ENCODE measurements at places on chromosomes 5 and 9. TPM values are rescaled to one million over a fixed set of nuclear protein-coding genes. Genes with fewer than 3 reads are reported as not detected.

The TTC23L gene
- not detected for polyA plus RNA-seq

The ANKRD31 gene
- polyA plus RNA-seq: 0.51 TPM

The TIGD6 gene
- 2.5 TPM for polyA plus RNA-seq

The FANCG gene
- 14.7 TPM for polyA plus RNA-seq

The OR1J2 gene
- not detected for polyA plus RNA-seq

The FGF1 gene
- 0.56 TPM for polyA plus RNA-seq

The C5orf52 gene
- polyA plus RNA-seq: not detected

The GARNL3 gene
- 3.5 TPM for polyA plus RNA-seq

The MAN1B1 gene
- polyA plus RNA-seq: 42.3 TPM

The ZNF622 gene
- polyA plus RNA-seq: 16.6 TPM

The DMRT2 gene
- 0.14 TPM for polyA plus RNA-seq

The CCDC192 gene
- not detected for polyA plus RNA-seq

The ORM2 gene
- 0.12 TPM for polyA plus RNA-seq

The GRM6 gene
- not detected for polyA plus RNA-seq

The BTNL3 gene
- 0.06 TPM for polyA plus RNA-seq

The DBN1 gene
- polyA plus RNA-seq: 24.7 TPM

The HCN1 gene
- polyA plus RNA-seq: not detected

The SH3RF2 gene
- polyA plus RNA-seq: 43.2 TPM

The GLRA1 gene
- polyA plus RNA-seq: not detected

The IGFBPL1 gene
- polyA plus RNA-seq: 0.02 TPM

The DAB2IP gene
- 26.4 TPM for polyA plus RNA-seq

The FOXI1 gene
- polyA plus RNA-seq: not detected

The CDH9 gene
- polyA plus RNA-seq: not detected

The SLC27A4 gene
- polyA plus RNA-seq: 69.2 TPM

The BSPRY gene
- 27.5 TPM for polyA plus RNA-seq

The PDGFRB gene
- polyA plus RNA-seq: 7.9 TPM

The PGM5 gene
- polyA plus RNA-seq: 36.2 TPM

The F2R gene
- polyA plus RNA-seq: 0.45 TPM

The ZNF618 gene
- 0.56 TPM for polyA plus RNA-seq

The TYRP1 gene
- 0.27 TPM for polyA plus RNA-seq

The IL9 gene
- not detected for polyA plus RNA-seq

The LHX6 gene
- polyA plus RNA-seq: 1.0 TPM

The RASGRF2 gene
- polyA plus RNA-seq: 0.69 TPM

The CDHR2 gene
- polyA plus RNA-seq: 0.08 TPM

The CCL28 gene
- polyA plus RNA-seq: 2.2 TPM

The DAPK1 gene
- polyA plus RNA-seq: 2.9 TPM

The NRG2 gene
- polyA plus RNA-seq: 1.8 TPM

The BARHL1 gene
- polyA plus RNA-seq: not detected

The UAP1L1 gene
- 3.8 TPM for polyA plus RNA-seq

The PPP6C gene
- polyA plus RNA-seq: 22.7 TPM

The SHOC1 gene
- polyA plus RNA-seq: 0.06 TPM

The RNF224 gene
- polyA plus RNA-seq: 5.5 TPM

The PPP3R2 gene
- polyA plus RNA-seq: not detected

The FRMD3 gene
- 0.26 TPM for polyA plus RNA-seq

The CORO2A gene
- 9.0 TPM for polyA plus RNA-seq

The NDUFAF2 gene
- 40.6 TPM for polyA plus RNA-seq

The CDC20B gene
- not detected for polyA plus RNA-seq

The CARTPT gene
- not detected for polyA plus RNA-seq

The STKLD1 gene
- polyA plus RNA-seq: 1.3 TPM

The SIT1 gene
- polyA plus RNA-seq: 0.88 TPM

The LURAP1L gene
- polyA plus RNA-seq: 1.9 TPM

The CCNJL gene
- polyA plus RNA-seq: 0.59 TPM

The PTGDS gene
- polyA plus RNA-seq: 42.3 TPM

The SARDH gene
- 0.20 TPM for polyA plus RNA-seq

The ACSL6 gene
- polyA plus RNA-seq: 0.29 TPM

The SPINK4 gene
- not detected for polyA plus RNA-seq

The S100Z gene
- not detected for polyA plus RNA-seq

The CDKN2B-AS1 gene
- polyA plus RNA-seq: 0.28 TPM

The SPATA31A3 gene
- polyA plus RNA-seq: not detected

Data from esophagus (tissue), 2 donors.